LHCN-M2 (cell line): ENCODE measurements at places on chromosomes 7 and 10. TPM values are rescaled to one million over a fixed set of nuclear protein-coding genes. Genes with fewer than 3 reads are reported as not detected.

The LIPF gene
- 0.32 TPM in 1 of 2 replicates, not detected in the other for total RNA-seq

- peak; percentile 97 for DNase-seq
These were observed 28.5 kb downstream of the CHCHD3 start for GRCh38 chr7:133053321-133053891.

DNA sequence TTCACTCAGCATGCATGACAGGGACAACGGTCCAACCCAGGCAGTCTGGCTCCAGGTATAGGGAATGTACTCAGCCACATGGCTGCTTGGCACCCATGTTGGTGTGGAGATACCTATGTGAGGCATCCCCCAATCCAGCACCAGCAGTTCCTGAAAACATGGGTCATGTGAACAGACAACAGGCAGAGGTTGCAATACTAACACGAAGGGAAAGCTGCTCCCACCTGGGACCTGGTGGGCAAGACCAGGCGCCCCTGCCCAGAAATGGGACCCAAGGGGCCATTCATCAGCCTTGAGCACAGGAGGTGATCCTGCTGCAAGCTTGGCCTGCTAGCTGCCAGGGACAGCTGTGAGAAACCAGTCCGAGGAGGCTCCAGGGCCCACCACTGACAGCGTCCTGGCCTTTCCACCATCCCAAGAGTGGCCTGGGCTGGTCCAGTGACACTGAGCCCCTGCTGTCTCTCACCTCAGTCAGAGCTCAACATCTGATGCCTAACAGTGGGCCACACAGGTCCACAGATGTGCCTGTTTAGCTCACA is 142.3 kb downstream of the ARHGAP22 start:
- no peak for DNase-seq

GRCh38 chr7:44561962-44562621 is 11.6 kb downstream of the DDX56 start:
- peak; percentile 94 for DNase-seq

- peak; percentile 76 for DNase-seq
These were observed 842 bp downstream of the ZNF22 start for GRCh38 chr10:45001381-45002148.

GRCh38 chr7:158018971-158019645 is 568.5 kb downstream of the PTPRN2 start:
- no peak for DNase-seq
